Thoracic aorta (tissue), 2 donors: ENCODE measurements at places on chromosomes 11 and 22.

- no peak for DNase-seq
These were observed 11.7 kb downstream of the MICAL2 start for GRCh38 chr11:12122083-12122482.

GRCh38 chr11:112364962-112365481 lies 104.4 kb upstream of the PLET1 start:
- DNase-seq, result no peak

- DNase-seq, result no peak
These were observed 4.1 kb upstream of the STT3A start for GRCh38 chr11:125588505-125588904.

DNA sequence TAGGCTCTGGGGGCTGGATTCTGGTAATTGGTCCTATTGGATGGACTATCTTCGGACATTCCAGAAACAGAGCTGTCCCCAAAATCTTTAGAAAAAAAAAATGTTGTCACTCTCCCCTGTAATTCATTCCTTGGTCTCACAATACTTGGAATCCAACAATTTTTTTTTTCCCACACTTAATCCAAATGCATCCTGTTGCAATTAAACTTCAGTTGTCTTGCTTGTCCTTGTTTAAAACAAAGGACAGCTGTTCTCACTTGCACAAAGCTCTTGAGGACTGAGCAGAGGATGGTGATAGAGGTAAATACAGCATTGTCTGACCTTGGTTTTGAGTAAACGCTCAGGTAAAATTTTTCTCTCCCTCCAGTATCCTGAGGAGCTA lies 75.3 kb downstream of the SC5D start:
- no peak for DNase-seq

GRCh38 chr11:65300621-65301275 lies 13.9 kb upstream of the CDC42EP2 start:
- no peak for DNase-seq

DNA sequence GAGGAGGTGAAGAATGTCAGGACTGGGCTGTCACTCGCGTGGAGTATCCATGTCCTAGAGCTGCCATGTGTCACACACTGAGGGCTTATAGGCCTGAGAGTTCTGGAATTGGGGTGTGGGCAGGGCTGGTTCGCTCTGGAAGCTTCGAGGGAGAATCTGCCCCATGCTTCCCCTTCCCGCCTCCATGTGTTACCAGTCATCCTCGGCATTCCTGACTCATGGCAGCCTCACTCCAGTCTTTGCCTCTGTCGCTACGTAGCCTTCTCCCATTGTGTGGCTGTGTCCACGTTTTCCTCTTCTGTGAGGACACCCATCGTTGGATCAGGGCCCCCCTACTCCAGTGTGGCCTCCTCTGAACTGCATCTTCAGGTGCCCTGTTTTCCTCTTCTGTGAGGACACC lies 301.2 kb downstream of the TBC1D22A start:
- DNase-seq, result no peak
